Fibroblast of skin of left biceps (primary cell): ENCODE measurements at places on chromosomes 2 and 18.

GRCh38 chr2:120468136-120468535 lies 122.2 kb downstream of the INHBB start:
- no peak for DNase-seq

GRCh38 chr2:172496160-172496608 lies 59.7 kb upstream of the PDK1 start:
- no peak for DNase-seq

- DNase-seq: no peak
Measured at GRCh38 chr2:139813340-139813739, 1033.2 kb upstream of the NXPH2 start.

DNA sequence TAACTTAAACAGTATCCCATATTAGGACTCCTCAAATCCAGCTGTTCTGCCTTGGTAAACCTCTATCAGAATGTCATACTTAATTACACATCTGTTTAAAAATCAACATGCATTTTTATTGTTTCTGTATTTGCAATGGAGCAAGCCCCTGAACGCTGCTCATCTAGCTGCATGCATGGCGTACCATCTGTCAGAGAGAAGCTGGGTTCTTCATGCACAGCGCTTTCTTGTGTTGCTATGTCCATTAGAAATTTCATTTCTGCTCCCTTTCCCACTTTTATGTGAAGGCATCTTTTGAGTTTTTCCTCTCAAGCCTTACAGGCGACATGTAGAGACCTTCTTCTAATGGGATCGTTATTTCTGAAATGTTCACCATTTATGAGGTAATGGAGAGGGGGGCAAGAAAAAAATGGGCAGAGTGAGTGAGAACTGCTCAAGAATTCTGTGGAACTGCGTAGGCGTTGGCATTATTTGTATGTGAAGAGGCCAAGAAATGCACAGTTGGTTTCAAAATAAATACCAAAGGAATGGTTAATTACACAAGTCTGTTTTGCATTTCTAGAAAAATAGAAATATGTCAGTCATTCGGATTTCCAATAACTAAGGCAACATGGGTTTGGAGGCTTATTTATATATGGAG lies 31.6 kb downstream of the INSIG2 start:
- DNase-seq: peak; percentile 18

- DNase-seq: no peak
Measured at GRCh38 chr2:217724471-217724870, 278.3 kb downstream of the TNS1 start.

- DNase-seq: no peak
Measured at GRCh38 chr2:136327162-136327852, 209.4 kb upstream of the CXCR4 start.

DNA sequence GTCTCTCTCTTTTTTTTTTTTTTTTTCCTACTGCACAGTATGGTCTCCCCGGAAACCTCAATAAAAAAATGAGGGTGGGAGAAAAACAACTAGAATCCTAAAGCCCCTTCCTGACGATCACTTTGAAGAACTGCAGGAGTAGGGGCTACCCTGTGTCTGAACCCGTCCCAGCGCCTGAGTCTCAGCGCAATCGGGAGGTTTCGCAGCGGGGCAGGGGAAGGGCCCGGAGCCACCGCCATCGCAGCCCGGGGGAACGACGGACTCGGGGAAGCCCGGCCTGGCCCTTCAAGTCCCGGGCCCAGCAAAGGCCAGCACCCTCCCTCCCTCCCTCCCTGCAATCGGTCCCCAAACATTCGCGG lies 411 bp downstream of the NARS1 start:
- DNase-seq: no peak
